Ascending aorta (tissue), 2 donors: ENCODE measurements at places on chromosomes 6 and 20.

- DNase-seq: no peak
Measured at GRCh38 chr6:41199552-41200246, 1.2 kb downstream of the TREML2 start.

- no peak for DNase-seq
Measured at GRCh38 chr6:14217728-14218518, 100.4 kb downstream of the CD83 start.

DNA sequence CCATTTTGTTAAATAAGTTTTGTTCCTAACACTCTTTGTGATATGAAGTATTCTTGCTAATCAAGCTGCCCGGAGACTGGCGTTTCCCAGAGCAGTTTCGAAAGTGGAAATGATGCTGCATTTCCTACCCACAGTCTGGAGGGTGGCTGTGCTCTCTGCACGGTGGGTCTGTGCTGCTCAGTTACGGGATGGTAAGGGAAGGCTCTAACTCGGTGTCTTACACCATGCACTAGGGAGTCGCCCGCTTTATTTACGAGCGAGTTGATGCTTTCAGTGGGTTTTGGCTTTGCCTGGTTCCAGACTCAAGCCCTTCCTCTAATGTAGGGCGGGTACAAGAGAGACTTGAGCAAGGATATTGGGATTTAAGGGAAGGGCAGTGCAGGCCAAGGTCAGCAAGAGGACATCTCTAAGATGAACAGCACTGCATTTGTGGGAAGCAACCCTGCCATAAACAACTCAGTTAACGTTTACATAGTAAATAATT lies 180.1 kb upstream of the AKAP12 start:
- no peak for DNase-seq

DNA sequence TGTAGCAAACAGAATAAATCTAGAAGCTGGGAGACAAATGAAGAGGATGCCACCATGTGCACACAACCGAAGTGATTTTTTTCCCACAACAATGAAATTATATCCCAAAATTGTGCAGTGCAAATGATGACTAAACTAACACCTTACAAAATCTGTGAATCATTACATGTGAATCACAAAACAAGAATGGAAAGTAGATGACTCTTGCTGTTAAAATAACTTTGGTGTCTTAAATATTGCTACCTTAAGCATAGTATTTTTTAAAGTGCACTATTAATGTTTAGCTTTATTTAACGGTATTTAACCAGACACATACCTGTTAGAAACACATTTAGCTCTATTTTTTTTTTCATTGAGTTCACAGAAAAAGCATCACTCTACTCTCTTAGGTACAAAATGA lies 190.8 kb downstream of the TBC1D32 start:
- DNase-seq: no peak

- no peak for DNase-seq
Measured at GRCh38 chr20:47799116-47799715, 13.9 kb upstream of the SULF2 start.

DNA sequence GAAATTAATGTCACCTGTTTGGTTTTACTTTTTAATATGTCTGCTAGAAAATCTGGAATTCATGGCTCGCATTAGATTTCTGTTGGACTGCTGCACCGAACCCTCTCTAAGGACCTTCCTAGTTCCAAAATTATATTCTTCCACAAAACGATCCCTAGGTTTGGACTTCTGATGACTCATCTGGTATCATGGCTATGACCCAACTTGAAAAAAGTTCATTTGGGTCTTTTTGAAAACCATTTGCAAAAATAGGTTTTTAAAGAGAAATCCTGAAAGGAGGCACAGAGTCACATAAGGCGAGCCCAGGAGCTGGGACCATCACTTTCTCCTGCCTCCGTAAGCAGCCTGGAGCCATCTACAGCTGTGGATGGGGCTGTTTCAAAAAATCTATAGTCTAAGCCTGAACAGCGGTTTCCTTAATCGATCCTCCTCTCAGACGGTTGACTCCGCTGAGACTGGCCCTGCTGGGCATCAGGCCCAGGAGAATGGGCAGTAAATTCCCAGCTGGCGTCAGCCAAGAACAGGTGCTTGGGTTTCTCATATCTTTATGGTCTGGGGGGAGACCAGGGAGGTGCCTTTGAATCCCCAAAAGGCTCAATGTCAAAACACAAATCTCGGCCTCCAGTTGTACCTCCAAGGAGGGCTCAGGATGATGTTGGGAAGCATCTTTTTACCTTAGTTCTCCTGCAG lies 44.6 kb downstream of the SLC24A3 start:
- no peak for DNase-seq

DNA sequence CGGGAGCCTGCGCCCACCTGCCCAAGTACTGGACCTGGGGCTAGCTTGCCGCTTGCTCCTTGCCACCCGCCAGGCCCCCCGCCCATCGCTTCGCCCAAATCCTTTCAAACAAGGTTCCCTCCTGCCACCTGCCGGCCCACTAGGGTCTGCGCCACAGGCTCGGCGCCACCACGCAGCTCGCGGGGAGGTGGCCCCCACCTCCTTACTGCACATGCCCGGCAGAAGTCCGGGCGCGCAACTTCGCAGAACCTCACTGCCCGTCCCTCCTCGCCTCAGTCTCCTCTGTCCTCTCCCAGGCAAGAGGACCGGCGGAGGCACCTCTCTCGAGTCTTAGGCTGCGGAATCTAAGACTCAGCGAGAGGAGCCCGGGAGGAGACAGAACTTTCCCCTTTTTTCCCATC lies 11.2 kb downstream of the GNAS-AS1 start:
- DNase-seq: no peak

DNA sequence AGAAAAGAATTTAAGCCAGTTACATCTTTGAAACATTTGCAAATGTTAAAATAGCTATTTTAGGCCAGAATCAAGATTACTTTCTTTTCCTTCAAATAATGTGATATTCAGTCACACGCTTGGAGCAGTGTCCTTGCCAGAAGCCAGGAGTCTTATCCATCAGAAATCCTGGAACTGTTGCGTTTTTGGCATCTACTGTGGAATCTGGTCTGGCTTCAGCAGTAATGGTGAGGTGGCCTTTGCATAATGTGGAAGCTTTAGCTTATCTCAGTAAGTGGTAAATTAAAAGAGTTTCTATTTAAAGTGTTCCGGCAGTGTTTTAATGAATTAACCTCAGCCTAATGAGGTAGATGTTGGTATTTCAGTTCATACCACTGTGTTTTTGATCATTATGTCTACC lies 97.6 kb downstream of the FIG4 start:
- no peak for DNase-seq

- no peak for DNase-seq
Measured at GRCh38 chr6:137342607-137343190, 123.5 kb upstream of the IFNGR1 start.

GRCh38 chr6:9499709-9500108 lies 915.2 kb downstream of the TFAP2A start:
- DNase-seq: no peak
